ENCODE measurements at places on chromosomes 5 and 9. TPM values are rescaled to one million over a fixed set of nuclear protein-coding genes. Genes with fewer than 3 reads are reported as not detected.

The SCGB3A1 gene
- total RNA-seq: not detected

The CYLC2 gene
- not detected for total RNA-seq

The COL23A1 gene
- not detected for total RNA-seq

The PROB1 gene
- total RNA-seq: 2.3 TPM

The TPM2 gene
- 1,625 TPM for total RNA-seq

The ABHD17B gene
- total RNA-seq: 10.7 TPM

The UBTD2 gene
- total RNA-seq: 41.4 TPM

The PKD2L2 gene
- not detected for total RNA-seq

The SLC2A6 gene
- total RNA-seq: 10.1 TPM

The GKAP1 gene
- total RNA-seq: not detected

The ATP10B gene
- total RNA-seq: not detected

The TMEM252 gene
- not detected for total RNA-seq

The TBC1D2 gene
- 57.5 TPM for total RNA-seq

DNA sequence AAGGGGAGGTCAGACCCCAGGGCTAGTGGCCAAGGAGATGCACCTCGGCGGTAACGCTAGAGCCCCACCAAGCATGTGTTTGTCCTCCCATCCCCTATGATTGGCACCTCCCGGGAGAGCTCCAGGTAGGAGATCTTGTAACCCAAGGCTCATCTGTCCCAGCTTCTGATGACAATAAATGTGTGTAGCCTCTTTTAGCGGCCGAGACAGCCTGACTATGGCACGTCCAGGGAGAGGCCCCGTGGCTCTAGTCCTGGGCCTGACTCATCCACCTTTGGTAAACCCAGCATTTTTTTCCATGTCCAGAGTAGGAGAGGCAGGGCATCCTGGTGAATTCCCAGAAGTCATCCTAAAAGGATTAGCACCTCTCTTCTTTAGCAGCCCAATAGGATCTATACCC is 39.2 kb downstream of the IRF1 start:
- peaks cover 17% of the 10 kb centered on the region for H3K4me1 ChIP-seq
- DNase-seq: no peak
- no peaks in the 10 kb centered on the region for H3K36me3 ChIP-seq

DNA sequence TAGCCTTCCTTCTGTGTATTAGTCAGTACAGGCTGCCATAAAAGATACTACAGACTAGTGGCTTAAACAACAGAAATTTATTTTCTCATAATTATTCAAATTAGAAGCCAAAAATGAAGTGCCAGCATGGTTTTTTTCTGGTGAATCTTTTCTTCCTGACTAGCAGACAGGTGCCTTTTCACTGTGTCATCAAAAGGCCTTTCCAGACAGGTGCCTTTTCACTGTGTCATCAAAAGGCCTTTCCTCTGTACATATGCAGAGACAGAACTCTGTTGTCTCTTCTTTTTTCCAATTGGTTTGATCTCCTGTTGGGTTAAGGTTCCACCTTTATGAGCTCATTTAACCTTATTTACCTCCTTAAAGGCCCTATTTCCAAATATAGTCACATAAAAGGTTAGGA is 599.9 kb downstream of the ISL1 start:
- no peak for DNase-seq
- H3K27me3 ChIP-seq: no peaks in the 10 kb centered on the region
- H3K27ac ChIP-seq: no peak overlapping the region
- no peaks in the 10 kb centered on the region for H3K4me1 ChIP-seq

GRCh38 chr5:24163091-24163490 is 481.7 kb downstream of the CDH10 start:
- no peaks in the 10 kb centered on the region for H3K27me3 ChIP-seq
- H3K4me3 ChIP-seq: no peak overlapping the region
- peaks cover 30% of the 10 kb centered on the region for H3K4me1 ChIP-seq

DNA sequence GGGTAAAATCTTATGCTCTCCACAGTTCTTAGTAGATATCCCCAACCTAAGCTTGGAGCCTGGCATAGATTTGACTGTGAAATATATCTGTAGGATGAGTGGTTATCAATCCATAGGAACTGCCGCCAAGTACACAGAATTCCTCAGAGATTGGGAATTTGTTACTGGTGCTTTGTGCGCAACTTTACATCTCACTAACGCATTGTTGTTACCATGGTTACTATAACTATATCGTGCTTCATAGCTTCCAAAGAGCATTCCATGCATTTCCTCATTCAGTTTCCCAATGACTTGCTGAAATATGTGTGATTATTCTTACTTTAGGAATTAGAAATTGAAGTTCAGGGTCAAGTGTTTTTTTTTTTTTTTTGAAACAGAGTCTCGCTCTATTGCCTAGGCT is 9.5 kb upstream of the GGTA1 start:
- no peak for DNase-seq
- H3K4me3 ChIP-seq: no peak overlapping the region
- no peaks in the 10 kb centered on the region for H3K4me1 ChIP-seq
- no peaks in the 10 kb centered on the region for H3K27me3 ChIP-seq

GRCh38 chr5:149667829-149668330 is 62.2 kb upstream of the PPARGC1B start:
- H3K27me3 ChIP-seq: 0 out of 2 replicates have a peak, but pooled peaks cover 3% of the 10 kb centered on the region
- no peak overlapping the region for H3K27ac ChIP-seq
- DNase-seq: no peak
- no peaks in the 10 kb centered on the region for H3K4me1 ChIP-seq
- H3K4me3 ChIP-seq: no peak overlapping the region
- H3K36me3 ChIP-seq: no peaks in the 10 kb centered on the region

GRCh38 chr5:112594095-112594850 is 143.4 kb upstream of the APC start:
- no peak overlapping the region for H3K4me3 ChIP-seq
- no peak overlapping the region for H3K27ac ChIP-seq

DNA sequence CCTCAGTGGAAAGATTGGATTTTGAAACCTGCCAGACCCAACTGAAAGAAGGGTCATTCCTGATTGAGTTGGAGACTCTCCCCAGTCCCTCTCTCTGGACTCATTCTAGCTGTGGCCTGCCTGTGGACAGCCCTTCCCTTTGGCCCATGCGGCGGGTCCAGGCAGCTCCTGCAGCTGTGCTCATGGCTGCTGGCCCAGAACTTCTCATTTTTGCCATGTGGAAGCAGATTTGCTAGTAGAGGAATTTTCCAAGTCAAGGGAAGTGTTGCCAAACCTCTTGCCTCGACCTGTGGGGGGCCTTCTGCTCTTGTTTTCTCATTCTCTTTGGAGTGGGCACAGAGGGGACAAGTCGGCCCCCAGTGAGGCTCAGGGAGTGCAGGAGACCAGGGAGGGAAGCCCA is 89.2 kb downstream of the ANKRD33B start:
- 0 out of 2 replicates have a peak, but pooled peaks cover 3% of the 10 kb centered on the region for H3K4me1 ChIP-seq

- no peak overlapping the region for H3K27ac ChIP-seq
- H3K36me3 ChIP-seq: no peaks in the 10 kb centered on the region
- no peaks in the 10 kb centered on the region for H3K27me3 ChIP-seq
- H3K4me1 ChIP-seq: no peaks in the 10 kb centered on the region
Observed at GRCh38 chr5:151202381-151203139, 21.3 kb downstream of the CCDC69 start.

DNA sequence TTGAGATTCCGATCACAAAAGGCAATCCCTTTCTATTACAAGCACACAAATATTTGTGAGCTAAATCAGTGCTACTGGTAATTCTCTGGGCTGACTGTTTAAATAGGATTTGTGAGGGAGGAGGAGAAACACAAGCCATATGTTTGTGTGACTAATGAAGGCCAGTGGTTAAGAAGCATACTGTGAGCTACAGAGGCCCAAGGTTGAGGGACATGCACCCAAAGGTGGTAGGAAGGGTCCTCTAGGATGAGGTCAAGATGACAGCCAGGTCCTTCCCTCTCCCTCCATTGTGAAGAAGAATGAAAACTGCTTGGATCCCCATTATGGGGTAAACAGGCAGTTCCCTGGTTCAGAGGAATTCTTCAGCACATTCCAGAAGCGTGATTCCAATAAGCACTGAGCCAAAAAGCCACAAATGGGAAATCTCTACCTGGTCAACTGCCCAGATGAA is 83.9 kb downstream of the SPOCK1 start:
- peaks cover 38% of the 10 kb centered on the region for H3K4me1 ChIP-seq
- H3K4me3 ChIP-seq: peak overlapping the region; percentile 46
- DNase-seq: peak; percentile 91
- no peaks in the 10 kb centered on the region for H3K27me3 ChIP-seq
- peak overlapping the region; percentile 70 for H3K27ac ChIP-seq

DNA sequence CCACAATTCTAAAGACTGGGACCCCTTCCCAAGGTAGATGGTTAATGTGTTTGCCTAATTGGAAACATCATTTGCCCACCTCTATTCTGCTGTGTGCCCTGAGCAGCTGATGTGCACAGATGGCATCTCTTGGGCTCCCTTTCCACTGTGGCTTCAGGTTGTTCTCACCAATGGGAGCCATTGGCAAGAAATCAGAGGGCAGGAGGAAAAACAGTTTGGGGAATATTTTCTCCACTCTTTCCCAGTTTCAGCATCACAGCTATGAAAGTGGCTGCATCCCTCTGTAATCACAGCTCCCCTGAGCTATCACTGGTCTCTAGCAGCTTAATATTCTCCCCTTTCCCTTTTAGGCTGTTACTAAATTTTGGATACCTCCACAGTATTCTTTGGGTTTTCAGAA is 911.6 kb upstream of the SEMA6A start:
- no peaks in the 10 kb centered on the region for H3K36me3 ChIP-seq
- H3K27ac ChIP-seq: no peak overlapping the region
- H3K4me3 ChIP-seq: no peak overlapping the region
- H3K4me1 ChIP-seq: no peaks in the 10 kb centered on the region

DNA sequence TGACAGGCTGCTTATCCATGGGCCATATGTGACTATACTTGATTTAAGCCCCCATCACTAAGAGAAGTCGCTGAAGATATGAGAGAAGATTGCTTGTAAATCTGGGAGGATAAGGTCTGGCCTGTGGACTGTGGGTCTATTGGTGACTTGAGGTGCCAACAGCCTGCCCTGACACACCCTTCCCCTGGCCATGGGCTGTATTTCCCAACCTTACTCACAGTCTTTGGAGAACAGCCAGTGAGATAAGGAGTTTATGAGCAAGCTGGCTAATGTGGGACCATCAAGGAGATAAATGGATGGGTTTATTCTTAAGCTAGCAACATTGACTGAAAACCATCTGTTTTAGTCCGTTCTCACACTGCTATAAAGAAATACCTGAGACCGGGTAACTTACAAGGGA is 231.3 kb downstream of the ZSWIM6 start:
- DNase-seq: no peak
- no peaks in the 10 kb centered on the region for H3K4me1 ChIP-seq
- no peak overlapping the region for H3K4me3 ChIP-seq
- no peak overlapping the region for H3K27ac ChIP-seq
- H3K36me3 ChIP-seq: no peaks in the 10 kb centered on the region

DNA sequence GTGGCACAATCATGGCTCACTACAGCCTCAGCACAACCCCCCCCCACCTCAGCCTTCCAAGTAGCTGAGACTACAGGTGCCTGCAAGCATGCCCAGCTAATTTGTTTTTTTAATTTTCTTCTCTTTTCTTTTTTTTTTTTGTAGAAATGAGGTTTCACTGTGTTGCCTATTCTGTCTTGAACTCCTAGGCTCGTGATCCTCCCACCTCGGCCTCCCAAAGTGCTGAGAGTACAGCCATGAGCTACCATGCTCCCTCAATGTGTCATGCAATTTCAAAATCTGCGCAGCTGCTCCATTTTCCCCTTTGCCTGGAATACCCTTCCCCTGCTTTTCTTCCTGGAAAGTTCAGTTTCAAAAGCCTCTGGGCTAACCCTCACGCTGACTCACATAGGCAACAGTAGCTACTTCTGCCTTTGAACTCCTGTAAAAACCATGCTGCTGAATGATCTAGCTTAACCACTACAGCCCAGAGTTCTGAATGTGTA is 71.0 kb upstream of the IL7R start:
- no peaks in the 10 kb centered on the region for H3K27me3 ChIP-seq
- DNase-seq: no peak
- no peaks in the 10 kb centered on the region for H3K36me3 ChIP-seq
- peaks cover 31% of the 10 kb centered on the region for H3K4me1 ChIP-seq
- no peak overlapping the region for H3K4me3 ChIP-seq

DNA sequence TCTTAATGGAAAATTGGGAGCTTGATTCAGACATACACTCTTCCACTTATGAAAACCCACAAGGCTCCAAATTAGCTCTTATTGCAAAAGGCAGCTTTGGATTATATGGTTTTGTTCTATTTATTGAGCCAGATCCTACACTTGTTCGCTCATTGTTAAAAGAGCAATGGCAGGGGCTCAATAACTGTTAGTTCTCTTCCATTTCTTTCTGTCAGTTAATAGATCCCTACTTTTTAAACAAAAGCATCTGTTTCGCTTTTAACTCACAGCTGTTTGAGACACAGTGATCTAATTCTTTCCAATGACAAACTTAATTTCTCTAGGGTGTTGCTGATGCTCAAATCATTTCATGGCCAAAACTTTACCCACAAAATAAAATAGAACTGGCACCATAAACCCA is 11.7 kb downstream of the C5 start:
- no peak for DNase-seq
- H3K4me1 ChIP-seq: no peaks in the 10 kb centered on the region
- no peaks in the 10 kb centered on the region for H3K36me3 ChIP-seq
- no peaks in the 10 kb centered on the region for H3K27me3 ChIP-seq
- H3K27ac ChIP-seq: no peak overlapping the region

GRCh38 chr9:115167175-115167574 is 49.2 kb upstream of the TNC start:
- peak; percentile 87 for DNase-seq
- H3K27ac ChIP-seq: no peak overlapping the region
- H3K36me3 ChIP-seq: no peaks in the 10 kb centered on the region
- no peak overlapping the region for H3K4me3 ChIP-seq

- H3K36me3 ChIP-seq: no peaks in the 10 kb centered on the region
- no peaks in the 10 kb centered on the region for H3K4me1 ChIP-seq
- no peak overlapping the region for H3K4me3 ChIP-seq
- no peak for DNase-seq
- no peaks in the 10 kb centered on the region for H3K27me3 ChIP-seq
Observed at GRCh38 chr5:4212981-4213819, 617.6 kb downstream of the IRX1 start.

- no peak overlapping the region for H3K4me3 ChIP-seq
- H3K27me3 ChIP-seq: no peaks in the 10 kb centered on the region
- H3K36me3 ChIP-seq: no peaks in the 10 kb centered on the region
- no peak for DNase-seq
- peaks cover 7% of the 10 kb centered on the region for H3K4me1 ChIP-seq
Observed at GRCh38 chr5:163759000-163759704, 253.7 kb downstream of the MAT2B start.

DNA sequence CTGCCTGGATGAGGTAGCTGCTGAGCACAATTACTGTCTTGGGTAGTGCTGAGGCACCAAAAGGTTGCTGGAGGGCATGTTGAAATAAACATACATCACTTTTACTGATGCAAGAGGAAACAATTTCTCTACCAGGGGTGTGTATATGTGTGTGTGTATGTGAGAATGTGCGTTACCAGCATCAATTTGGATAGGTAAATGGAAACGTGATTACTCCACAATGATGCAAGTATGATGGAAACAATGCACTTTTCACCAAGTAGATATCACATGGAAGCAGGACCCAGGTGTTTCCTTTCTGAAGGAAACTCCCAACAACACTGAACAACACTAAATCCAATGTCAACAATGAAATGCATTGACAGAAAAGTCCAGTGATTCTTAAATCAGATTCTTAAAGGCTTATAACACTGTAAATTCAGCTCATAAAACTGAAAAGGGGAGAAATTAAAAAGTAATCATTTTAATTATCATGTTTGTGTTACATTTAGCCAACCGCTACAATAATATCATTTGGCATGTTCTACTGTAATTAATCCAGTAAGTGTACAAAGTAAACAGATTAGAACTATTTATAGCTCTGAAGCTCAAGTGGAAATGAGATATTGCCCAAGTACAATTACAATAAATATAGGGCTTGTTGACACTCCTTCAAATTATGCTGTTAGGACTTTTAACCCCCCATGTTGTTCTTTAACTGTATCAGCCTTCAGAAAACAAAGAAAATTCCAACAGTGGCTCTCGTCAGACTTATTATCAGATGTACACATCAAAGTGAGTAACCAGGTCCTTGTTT is 25.3 kb downstream of the YIPF5 start:
- no peaks in the 10 kb centered on the region for H3K36me3 ChIP-seq
- H3K27me3 ChIP-seq: no peaks in the 10 kb centered on the region
- DNase-seq: no peak
